Activated CD8-positive, alpha-beta memory T cell treated with anti-CD3 and anti-CD28 coated beads for 1 hour (primary cell): ENCODE measurements at places on chromosomes 1 and 21.

DNA sequence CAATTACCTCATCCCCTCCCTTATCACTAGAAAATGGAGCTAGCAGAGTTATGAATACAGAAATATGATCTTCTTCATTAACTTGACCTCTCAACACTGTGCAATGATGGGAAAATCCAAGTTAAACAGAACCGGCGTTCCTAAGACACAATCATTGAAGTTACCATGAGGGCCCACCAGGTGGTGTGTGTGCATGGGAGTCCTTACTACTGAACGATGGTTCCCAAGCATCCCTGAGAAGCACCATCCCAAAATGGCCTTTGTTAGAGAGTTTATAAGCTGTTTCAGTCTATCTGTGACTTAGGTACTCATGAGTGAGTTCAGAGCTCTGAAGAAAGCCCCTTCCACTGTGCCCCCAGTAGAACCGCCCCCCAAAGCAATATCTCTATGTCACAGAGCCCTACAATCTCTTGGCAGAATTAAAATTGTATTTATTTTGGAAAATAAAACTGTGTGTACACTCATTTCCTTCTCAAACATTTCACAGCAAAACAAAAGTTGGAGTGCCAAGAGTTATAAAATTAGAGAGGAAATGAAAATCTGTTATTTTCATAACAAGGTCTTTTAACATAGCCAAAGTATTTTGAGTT lies 56.8 kb downstream of the PLD5 start:
- DNase-seq, result no peak

GRCh38 chr21:37765221-37765900 lies 150.9 kb downstream of the KCNJ6 start:
- DNase-seq, result no peak

DNA sequence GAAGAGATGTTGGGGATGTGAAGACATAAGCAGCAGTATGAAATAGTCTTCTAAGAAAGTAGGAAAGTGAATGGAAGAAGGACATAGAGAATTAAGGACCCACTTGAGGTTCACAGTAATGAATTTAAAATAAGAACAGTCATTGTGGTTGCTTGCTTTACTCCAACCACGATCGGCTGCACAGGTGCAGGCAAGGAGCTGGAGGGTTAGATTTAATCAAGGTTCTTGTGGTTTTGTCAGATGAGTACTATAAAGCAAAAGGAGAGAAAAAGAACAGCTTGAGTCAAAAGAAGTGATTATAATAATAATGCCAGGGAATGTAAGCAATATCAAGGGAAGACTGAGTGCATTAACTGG lies 46.1 kb upstream of the RBM34 start:
- DNase-seq, result no peak

DNA sequence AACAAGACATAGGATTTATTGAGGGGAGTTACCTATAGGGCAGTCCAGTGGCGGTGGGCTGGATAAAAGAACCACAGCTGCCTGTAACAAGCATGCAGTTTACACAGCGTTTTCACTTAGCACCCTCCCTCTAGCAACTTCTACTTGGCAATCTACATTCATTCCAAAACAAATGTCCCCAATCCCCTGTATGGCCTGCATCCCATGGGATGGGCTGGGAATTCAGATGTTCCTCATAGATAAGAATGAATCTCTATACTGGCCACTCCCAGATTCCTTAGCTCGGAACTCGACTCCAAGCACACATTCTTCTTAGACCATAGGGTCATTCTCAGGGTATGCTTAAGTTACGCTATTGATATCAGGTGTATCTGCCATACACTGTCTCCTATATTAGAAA lies 33.3 kb downstream of the PCP4 start:
- DNase-seq, result no peak

DNA sequence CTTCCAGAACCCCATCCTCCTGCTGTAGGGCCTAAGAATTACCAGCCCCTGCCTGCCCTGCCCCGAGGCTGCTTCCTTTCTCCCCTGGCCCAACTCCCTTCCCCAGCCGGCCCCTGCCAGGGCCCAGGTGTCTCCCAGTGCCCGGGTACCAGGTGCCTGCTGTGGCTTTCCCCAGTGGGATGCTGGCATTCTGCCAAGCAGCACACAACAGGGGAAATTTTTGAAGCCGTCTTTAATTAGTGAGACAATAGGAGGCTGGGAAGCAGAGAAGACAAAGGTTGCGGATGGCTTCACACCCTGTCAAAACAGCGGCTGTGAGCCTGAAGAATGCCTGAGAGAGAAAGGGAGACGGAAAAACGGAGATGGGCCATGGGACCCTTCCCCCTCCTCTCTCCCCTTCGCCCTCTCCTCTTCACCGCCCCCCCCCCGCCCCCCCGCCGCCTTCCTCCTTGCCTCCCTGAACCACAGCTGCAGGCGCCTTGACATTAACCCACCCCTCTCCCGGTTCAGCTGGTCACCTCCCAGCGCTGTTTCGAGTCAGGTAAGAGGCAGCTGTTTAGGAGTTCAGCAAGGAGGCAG lies 33.6 kb downstream of the LRRN2 start:
- DNase-seq, result no peak

DNA sequence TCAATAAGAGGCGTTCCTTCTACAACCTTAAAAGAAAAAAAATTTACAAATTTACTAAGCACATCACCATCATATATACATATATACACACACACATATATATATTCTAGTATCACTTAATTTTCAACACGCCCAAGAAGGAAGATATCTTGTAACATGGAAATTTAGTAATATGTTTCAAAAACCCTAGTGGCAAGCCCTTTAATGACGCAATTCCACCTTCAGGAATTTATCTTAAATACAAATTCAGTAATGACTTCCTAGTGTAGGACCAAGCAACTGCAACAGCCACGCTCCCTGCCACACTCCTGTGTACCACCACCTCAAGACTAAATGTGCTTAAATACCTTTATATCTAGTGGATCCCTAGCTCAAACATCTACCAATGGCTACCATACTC lies 12.5 kb downstream of the LBR start:
- DNase-seq, result no peak

GRCh38 chr1:158961178-158961577 lies 29.8 kb downstream of the PYHIN1 start:
- no peak for DNase-seq

GRCh38 chr1:162943622-162944021 lies 82.6 kb upstream of the CCDC190 start:
- no peak for DNase-seq

GRCh38 chr1:50300297-50300696 lies 122.9 kb downstream of the DMRTA2 start:
- no peak for DNase-seq

DNA sequence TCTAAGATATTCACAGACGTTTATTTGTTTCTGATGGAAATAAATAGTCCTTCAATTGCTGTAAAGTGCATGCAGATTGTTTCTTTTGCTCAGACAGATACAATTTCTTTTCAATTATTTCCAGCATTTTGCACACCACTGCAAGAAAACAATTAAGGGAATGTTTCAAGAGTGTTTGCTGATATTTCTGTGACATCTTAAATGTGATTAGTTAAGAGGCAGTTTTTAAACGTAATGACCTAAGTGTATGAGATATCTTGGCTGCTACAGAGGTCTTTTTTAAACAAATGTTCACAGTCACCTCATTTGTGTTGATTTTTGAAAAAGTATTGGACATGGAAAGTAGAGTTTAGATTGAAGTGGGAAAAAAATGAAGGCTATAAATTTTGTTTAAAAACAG lies 262.3 kb upstream of the BRINP3 start:
- no peak for DNase-seq

DNA sequence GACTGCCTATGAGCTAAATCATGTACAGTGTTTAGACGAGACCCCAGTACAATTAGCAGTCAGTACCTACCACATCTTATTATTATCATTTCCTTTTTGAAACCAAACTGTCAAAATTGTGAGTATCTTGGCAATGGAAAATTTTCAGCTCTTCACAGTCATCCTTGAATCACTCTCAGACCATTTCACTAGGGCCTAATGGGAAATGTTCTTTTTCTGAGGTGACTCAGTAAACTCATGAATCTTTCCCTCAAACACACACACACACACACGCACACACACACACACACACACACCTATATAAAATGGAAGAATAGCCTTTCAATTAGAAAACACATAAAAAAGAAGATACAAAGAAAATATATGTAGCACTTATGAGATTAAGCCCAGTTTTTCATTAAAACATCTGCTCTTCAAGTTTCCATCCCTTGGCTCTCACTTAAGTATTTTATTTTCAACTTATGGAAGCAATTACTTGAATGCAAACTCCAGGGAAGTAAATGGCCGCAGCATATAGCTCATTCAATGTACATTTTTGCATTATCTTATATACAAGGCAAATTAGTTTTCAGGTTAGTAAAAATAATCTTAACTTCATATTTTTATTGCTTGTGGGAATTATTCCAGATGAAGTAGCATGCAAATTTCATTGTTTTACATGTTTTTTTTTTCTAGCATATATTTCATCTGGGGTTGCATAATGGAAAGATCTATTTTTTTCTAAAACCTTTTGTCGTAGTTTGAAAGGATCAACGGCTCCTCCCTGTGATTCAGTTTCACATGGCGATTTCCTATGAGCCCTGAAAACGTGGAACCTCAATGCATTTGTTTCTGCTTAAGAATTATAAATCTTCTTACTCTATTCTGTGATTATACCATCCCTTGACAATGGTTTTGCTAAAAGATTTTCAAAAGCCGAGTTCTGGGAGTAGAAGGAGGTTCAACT lies 46.3 kb upstream of the TMPRSS15 start:
- DNase-seq, result no peak

GRCh38 chr1:161921990-161922389 lies 101.7 kb downstream of the OLFML2B start:
- no peak for DNase-seq

- DNase-seq, result no peak
Observed at GRCh38 chr1:12006167-12006921, 13.0 kb upstream of the MIIP start.

GRCh38 chr1:165915932-165916348 lies 88.5 kb downstream of the UCK2 start:
- no peak for DNase-seq

DNA sequence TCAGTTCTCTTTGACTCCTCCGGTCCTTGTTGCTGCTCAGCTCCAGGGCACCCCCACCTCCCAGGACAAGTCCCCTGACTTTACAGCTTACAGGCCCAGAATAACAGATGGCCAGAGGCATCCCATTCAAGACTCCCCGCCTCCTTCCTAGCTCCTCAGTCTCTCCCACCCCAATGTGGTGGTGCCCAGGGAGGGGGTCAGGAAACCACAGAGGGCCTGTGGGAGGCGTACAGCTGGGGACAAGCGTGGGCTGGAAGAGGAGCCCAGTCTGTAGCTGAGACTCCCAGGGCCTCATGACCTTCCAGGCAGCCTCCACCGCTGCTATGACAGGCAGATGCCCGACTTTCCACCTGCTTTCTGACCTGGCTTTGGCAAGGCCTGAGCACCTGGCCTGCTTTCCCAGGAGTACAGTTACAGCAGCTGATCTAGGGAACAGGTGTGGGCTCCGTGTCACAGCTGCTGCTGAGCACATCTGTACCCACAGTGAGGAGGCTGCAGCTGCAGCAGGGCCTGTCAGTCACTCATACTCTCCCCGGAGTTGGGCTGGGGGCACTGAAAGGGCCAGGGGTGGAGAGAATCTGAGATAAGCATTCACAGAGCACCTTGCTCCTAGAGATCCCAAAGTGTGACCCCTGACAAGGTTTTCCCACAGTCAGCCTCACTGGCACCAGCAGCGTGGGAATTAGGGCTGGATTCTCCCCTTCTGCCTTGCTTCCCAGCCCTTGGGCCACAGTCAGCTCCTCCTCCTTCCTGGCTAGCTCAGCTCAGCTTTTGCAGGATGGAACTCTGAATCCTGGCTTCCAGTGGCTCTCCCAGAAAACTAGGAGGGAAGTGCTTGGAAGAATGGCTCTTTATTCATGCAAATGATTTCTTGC lies 7.1 kb upstream of the NAV1 start:
- no peak for DNase-seq

DNA sequence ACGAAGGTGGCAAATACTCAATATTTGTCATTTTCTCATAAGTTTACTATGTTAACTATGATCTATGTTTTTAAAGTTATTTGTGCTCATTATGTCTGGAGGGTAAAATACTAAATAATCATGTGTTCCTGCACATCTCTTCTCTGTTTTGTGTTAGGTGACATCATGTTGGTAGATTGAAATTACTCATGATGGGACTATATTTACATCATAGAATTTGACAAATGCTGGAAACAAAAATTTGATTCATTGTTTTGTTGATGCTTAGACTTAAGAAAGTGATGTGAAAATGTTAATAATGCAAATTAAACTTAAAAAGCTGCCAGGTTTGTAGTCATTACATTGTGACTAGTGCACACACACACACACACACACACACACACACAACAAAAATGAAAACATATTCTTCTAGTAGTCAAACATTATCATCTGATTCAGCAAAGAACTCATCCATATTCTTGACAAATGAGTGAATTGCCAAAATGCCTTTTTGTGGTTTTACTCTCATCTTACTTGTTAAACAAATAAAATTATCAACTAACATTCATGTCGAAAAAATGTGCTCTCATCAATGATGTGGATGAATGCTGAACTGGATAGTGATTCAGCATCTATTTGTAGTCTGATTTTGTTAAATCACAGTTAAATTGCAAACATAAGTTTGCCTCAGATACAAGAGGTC lies 870.7 kb downstream of the BRINP3 start:
- DNase-seq, result no peak

- no peak for DNase-seq
Observed at GRCh38 chr21:16180614-16181013, 450.8 kb downstream of the USP25 start.

- DNase-seq, result peak; percentile 84
Observed at GRCh38 chr1:161227196-161227871, 1.5 kb downstream of the TOMM40L start.

- DNase-seq, result no peak
Observed at GRCh38 chr1:67557696-67558448, 127.1 kb upstream of the GADD45A start.

GRCh38 chr21:39484711-39485276 lies 33.0 kb downstream of the SH3BGR start:
- no peak for DNase-seq

GRCh38 chr1:203422116-203422515 lies 53.5 kb upstream of the PRELP start:
- no peak for DNase-seq

GRCh38 chr1:25675729-25676476 lies 59.3 kb downstream of the MAN1C1 start:
- peak; percentile 36 for DNase-seq

DNA sequence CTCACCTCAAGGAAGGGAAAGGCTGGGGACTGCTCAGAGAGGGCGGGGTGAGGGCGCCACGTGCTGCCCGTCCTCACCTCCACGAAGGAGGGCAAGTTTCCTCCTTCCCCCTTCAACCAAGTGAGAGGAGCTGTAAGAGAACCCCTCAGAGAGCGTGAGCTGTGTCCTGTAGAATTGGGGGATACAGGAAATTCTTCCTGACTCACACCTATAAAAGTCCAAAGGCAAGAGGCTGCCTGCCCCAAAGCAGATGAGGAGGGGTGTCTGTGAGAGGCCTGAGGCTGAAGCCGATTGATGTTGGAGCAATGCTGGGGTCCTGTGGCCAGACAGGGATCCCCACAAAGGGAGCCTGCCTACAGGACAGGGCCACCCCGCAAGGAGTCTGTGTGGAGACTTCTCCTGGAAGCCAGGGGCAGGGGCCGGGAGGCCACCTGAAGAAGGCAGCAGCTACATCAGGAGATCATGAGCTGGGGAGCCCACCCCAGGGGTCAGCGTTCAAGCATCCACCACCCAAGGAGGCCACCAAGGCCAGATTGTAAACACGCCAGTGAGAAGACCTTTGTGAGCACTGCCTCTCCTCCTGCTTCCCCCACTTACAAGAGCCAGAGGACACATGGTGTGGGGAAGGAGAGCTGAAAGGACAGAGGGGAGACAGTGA lies 27.7 kb downstream of the S100A6 start:
- no peak for DNase-seq

- DNase-seq, result no peak
Observed at GRCh38 chr1:180936110-180937011, 23.7 kb downstream of the KIAA1614 start.
